Spinal cord (tissue), 10 donors: ENCODE measurements at places on chromosomes 5 and 9.
A peak's percentile ranks its signal among the peaks of the same experiment; 100 is the strongest.

GRCh38 chr9:129415942-129416651, 204.8 kb downstream of the C9orf50 start:
- DNase-seq = no peak

DNA sequence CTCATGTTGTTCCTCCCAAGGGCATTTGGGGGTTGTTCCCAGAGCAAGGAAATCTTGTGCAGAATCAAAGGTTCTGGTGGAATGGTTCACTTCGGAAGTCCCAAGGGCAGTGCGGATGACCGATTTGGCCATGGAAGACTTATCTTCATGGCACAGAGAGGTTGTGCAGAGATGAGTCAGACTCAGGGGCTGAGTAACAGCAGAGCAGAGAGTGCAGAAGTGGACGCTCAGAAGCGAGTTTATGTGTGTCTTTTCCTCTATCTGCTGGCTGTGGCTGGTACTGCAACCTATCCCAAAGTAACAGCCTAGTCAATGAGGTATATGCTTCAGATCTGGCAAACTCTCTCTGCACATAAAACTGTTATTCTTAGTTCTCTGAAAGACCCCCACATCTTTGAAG, 118.1 kb downstream of the DPYSL3 start:
- peak; percentile 57 for DNase-seq

DNA sequence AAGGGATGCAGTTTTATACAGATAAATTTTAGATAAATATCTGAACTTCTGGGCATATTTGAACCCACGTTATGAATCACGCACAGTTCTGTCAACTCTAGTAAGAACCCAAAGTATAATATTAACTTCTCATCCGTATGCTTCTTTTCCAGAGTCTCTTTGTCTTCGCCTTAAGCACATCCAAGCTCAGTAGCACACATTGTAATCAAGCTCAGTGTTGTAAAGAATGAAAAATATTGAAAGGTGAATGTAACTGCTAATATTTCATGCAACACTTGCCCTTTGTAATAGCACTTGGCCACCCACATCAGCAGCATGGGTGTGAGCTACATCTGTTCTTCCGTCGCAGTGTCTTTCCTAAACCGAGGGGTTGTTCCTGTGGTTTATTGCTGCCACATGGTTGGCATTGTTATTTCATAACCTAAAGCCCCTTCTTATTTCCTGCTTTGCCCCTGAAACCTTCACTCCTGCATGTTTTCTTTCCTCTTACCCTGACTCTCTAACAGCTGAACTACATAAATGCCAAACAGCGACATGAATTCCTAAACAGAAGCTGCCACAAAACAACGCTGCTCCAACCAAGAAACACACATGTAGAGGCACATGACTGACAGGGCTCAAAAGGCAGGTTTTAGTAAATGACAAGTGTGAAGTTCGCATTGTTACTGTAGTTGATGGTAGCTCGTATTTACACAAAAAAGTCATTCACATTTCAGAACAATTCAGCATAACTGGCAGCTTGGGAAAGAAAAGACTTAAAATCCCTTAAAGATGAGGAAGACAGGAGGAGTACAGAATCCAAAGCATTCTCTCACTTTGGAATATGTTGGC, 190.1 kb upstream of the MEF2C start:
- no peak for DNase-seq

GRCh38 chr5:87432460-87432859, 19.7 kb upstream of the CCNH start:
- no peak for DNase-seq

GRCh38 chr9:98255578-98256296, at the start of gene TBC1D2:
Gene TBC1D2 (minus strand): TSS chr9:98255649. CDS start chr9:98255541, 108 bp downstream.
- DNase-seq = peak; percentile 98

DNA sequence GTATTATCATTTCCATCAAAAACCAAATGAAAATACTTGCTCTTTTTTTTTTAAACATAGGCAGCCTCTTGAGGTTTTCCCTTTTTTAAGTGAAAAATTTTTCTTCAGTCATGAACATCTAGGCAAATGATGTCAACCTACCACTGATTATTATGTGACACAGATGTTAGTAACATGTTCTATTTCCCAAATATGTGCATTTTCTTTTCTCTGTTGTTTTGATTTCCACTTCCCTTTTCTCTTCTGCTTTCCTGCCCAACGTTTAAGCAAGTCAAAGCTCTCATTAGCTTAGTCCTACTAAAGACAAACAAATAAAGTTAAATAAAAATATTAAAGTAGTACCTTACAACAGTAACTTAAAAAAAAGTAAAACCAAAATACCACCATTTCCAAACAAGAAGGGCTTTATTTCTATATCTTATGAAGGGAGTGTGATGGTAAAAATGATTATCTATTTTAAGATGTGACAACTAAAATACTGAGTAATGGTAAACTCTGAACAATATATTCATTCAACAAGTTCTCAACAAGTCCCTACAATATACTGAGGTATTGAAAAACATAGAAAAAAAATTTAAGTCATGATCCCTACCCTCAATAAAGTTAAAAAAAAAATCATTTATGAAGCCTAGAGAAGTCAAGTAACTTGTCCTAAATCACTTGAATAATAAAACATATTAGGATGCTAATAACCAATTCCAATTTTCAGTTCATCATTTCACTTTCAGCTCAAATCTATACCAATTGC, 9.4 kb downstream of the SLC38A9 start:
- no peak for DNase-seq

DNA sequence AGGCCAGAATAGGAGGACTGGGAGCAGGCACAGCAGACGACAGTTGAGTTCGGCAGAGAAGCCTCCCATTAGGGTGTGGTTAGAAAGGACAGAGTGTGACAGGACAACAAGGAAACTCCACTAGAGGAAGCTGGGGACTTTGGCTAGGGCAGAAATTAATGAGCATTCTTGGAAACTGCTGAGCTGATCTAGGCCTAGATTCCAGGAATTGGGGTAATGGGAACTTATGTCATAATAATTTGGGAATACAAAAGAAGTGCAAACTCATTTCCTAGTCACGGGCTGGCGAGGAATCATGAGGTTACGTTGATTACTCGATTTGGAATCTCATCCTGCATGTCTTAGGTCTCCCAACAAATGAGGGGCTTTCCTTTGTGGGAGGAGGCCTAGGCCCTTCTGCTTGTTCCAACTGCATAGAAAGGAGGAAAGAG, 144.6 kb upstream of the RPS23 start:
- DNase-seq = no peak

DNA sequence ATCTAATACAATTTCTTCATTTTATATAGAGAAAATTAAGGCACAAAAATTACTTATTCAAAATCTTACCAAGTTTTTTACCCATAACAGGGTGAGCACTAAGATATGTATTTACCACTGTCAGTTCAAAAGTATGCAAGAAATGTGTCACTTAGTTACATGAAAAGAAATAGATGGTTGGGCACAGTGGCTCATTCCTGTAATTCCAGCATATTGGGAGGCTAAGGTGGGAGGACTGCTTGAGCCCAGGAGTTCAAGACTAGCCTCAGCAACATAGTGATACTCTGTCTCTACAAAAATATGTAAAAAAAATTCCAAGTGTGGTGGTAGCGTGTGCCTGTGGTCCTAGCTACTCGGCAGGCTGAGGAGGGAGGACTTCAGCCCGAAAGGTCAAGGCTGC, 19.4 kb downstream of the YIPF5 start:
- DNase-seq = no peak

DNA sequence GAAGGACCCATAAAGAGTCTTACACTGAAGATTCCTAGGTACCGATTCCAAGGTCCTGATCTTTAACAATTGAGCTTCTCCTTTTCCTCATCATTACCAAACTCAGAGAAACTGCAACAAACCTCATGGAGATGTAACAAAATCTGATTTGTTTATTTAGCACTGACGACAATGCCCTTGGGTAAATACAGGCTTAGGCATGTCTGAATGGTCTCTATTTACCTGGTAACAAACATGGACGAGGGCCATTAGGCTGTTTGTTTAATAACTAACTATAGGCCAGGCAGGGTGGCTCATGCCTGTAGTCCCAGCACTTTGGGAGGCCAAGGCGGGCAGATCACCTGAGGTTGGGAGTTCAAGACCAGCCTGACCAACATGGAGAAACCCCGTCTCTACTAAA, 333.3 kb downstream of the AGTPBP1 start:
- DNase-seq = no peak

- DNase-seq = no peak
Observed at GRCh38 chr9:438066-438465, 223.4 kb downstream of the DOCK8 start.

DNA sequence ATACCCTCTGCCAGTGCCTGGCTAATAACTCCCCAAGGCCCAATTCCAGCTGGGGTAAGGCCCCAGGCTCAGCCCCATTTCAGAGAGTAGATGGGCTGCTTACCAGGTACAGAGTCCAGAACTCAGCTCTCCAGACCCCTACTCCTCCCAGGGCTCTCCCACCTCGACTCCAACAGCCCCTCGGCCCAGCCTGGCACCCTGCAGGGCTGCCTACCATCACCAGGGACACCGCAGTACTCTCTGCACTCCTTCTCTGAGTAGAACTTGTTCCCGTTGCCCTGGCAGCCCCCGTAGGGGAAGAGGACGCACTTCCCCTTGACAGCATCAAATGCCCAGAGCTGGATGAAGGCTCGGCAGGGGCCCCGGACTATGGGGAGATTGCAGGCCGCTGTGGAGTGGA, 17.4 kb downstream of the AMBP start:
- DNase-seq = no peak

- DNase-seq = peak; percentile 78
Observed at GRCh38 chr9:136059851-136060670, 35.0 kb downstream of the NACC2 start.

DNA sequence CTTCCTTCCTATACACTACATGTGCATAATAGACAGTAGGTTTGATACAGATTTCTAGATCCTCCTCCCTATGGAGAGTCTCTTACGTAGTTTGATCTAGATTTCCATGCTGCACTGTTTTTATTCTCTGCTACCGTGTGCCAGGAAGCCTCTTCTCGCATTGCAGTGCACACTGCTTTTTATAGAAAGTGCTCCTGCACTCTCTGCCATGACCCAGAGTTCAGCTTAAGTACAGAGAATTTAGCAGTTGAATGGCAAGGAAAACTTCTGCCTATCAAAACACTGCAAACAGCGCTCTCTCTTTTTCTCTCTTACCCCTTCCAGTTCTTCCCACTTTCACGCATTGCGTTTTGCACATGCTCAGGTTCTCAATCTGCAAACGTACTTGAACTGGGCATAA, 187.4 kb downstream of the ARHGAP26 start:
- DNase-seq = peak; percentile 13

- no peak for DNase-seq
Observed at GRCh38 chr5:149803641-149804468, 73.7 kb downstream of the PPARGC1B start.

GRCh38 chr5:9815051-9815450, 184.9 kb upstream of the TAS2R1 start:
- no peak for DNase-seq

GRCh38 chr9:130319300-130319699, 53.7 kb downstream of the HMCN2 start:
- no peak for DNase-seq

- no peak for DNase-seq
Observed at GRCh38 chr5:90134892-90135291, 274.7 kb downstream of the CETN3 start.

DNA sequence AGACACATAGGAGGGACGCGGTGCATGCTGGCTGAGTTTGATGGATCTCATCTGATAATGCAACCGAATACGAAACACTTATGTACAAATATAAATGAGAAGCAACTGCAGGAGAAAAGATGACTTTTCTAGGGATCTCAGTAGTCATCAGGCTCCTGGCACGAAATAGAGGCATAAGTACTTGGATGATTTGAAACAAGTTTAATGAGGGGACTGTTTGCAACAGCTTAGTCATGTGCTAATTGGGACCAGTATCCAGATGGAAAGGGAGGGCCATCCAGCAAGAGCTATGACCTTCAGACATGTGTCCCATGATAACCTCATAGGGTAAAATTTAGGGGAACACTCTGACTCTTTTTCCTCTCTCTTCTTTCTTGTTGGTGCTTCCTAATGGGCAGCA, 123.0 kb downstream of the EGFLAM start:
- peak; percentile 14 for DNase-seq

GRCh38 chr5:57179262-57180200, 5.7 kb downstream of the GPBP1 start:
- no peak for DNase-seq

GRCh38 chr9:32011049-32011448, 373.4 kb upstream of the ACO1 start:
- DNase-seq = no peak

DNA sequence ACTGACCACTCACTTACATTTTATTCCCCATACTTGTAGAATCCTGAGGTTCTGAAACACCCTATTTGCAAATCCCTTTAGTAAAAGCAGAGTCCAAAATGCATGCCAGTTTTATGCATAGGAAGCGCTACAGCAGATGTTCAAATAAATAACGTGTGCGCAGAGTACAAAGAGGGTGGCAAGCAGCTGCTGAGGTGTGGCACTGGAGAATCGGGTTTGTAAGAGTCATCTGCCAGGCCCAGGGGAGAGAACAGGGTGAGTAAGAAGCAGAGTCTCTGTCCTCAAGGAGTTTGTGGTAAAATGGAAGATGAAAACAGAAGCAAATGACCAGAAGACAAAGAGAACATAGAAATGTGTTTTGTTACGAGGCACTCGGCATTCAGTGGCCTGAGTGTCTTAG, 288.8 kb downstream of the GLIS3 start:
- no peak for DNase-seq

GRCh38 chr9:7394002-7394774, 405.4 kb downstream of the DMAC1 start:
- DNase-seq = no peak

DNA sequence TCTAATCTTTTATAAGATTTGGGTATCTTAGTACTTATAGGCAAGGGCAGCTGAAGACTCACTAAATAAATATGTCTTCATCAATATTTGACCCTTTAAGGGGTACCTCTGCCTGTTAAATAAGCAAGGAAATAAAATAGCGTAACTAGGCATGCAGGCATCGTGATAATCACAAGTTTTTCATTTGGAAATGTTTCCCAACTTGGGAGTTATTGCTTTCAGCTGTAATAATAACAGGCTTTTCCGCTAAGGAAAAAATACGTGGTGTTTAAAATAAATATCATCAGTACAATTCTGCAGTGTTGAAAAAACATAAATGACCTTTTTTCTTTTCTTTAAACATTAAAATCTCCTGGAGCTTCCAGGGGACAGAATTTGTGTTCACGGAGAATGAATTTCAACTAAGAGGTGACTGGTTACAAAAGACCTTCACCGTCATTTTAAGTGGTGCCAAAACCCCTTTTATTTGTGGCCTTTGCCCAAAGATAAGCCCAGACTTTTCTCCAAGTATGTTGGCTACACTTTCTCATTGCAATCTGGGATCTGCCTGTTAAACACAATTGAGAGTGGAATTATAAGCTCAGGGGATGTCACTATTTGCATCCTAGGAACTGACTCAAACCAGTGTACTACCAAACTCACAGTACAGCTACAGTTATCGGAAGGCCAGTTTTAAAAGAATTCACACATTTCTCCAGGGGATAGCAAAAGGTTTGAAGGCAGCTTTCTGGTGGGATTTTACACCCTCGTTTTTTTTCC, 218.6 kb downstream of the FBXL7 start:
- peak; percentile 21 for DNase-seq

GRCh38 chr9:105694848-105695581, 674 bp downstream of the TMEM38B start:
- peak; percentile 47 for DNase-seq

- no peak for DNase-seq
Observed at GRCh38 chr9:21268347-21268657, 28.5 kb upstream of the IFNA14 start.

GRCh38 chr9:16690628-16691027, 179.8 kb downstream of the BNC2 start:
- no peak for DNase-seq

- DNase-seq = no peak
Observed at GRCh38 chr5:19853616-19854240, 134.3 kb downstream of the CDH18 start.
